ENCODE measurements at places on chromosomes 6 and 20.

DNA sequence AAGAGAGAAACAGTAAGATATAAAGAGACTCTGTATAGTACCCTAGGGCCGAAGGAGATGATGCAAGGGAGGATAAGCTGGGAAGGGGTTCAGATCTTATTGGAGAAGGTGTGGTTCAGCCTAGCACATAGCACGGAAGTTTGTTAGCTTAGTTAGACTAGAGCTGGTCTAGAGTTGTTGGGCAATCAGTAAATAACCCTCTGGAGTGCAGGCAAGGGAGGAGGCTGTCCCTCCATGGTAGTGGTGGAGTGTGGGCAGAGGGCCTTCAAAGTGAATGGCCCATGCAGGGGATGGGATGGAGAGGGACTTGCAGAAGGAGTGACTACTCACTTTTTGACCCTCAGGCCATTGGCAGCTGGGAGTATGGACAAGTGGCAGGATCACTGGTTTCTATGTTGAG, 20.0 kb downstream of the TULP4 start:
- DNase-seq: no peak

DNA sequence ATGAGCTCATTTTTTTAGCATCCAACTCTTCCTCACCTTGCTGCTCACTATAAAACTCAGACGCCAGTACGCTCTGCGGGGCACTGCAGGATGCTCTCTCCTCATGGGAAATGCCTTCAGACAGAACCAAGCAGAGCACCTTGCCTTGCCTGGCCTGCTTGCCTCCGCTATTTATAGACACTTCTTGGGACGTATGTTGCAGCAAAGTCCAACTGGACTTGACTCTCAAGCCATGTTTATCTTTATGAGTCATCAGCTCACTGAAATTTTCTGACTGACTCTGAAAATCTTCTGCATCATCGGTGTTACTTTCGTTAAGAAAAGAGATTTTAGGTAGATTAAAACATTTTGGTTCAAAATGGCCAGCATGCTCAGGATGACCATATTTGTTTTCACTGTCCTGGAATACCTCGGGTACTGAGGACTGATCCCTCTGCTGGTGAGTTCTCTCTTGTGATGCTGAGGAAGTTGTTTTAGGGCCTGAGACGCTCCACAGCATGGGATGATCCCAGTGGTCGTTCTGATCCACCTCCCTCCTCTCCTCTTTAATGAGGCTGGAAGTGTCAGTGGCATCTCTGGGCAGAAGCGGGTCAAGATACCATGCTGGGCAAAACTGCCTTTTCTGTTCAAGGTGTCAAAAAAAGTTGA, 204.5 kb downstream of the KIF16B start:
- DNase-seq: no peak

- DNase-seq: peak; percentile 28
These were observed 40.6 kb downstream of the LYRM2 start for GRCh38 chr6:89597988-89598387.

GRCh38 chr6:17099401-17100059, 2.3 kb upstream of the STMND1 start:
- DNase-seq: no peak

- peak; percentile 87 for DNase-seq
These were observed 235.2 kb downstream of the SIM1 start for GRCh38 chr6:100229512-100229911.

DNA sequence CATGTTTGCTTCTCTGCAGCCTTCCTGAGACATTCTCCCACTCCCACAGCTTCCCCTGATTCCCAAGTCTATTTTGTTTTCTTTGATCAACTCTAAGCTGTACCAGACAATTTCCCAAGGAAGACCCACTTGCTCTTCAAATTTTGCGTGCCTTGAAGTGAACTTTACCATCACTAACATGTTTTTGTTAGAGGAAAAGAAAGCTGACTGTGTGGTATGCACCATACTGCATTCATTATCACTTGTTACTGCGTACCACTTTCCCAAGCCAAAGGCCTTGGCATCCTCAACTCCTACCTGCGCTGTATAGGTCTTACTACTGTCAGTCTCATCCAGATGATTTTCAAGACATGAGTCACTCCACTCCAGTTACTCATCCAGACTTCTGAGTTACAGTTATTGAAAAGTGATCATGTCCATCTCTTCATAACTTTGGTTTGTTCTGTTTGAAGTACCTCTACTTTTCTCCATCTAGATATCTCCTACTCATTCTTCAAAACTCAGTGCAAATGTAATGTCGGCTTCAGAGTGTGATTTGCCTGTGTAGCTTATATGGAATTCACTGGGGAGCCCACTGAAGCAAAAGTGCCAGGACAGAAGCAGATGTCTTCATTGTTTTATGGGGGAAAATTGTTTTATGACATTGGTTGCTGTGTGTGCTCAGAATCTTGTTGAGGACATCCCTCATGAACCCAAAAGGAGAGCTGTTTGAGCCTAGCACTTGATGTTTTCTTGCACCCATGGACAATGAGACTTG, 5.2 kb downstream of the RPS12 start:
- no peak for DNase-seq

DNA sequence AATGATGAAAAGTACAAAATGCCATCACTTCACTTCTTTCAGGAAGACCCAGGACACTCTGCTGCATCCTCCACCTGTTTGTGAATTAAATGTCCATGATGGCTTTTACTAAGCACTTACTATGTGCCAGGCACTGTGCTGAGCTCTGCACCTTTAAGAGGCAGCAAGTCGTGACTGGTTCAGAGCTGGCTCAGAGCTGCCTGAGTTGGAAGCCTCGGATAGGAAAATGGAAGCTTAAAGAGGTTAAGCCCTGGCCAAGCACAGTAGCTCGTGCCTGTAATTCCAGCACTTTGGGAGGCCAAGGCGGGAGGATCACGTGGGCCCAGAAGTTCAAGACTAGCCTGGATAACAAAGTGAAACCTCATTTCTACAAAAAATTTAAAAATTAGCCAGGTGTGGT, 95.6 kb downstream of the SNX5 start:
- no peak for DNase-seq

DNA sequence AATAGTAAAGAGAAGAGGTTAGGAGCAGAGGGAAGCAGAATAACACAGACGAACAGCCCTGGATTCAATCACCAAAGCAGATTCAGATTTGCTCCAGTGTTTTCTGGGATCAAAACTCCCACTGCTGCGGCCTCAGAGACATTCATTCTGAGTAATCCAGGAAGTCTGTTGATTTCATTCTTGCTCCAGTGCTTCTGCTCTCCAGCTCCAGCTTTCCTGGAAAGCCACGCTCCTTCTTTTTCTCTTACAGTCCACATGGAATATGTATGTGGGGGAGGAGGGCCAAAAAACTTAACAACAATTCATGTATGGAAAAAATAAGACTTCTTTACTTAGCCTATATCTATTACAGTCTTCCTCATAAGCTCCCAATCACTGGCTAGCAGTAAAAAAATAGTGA, 26.4 kb upstream of the UST start:
- no peak for DNase-seq

- no peak for DNase-seq
These were observed 72.8 kb downstream of the RIPOR3 start for GRCh38 chr20:50618537-50618936.

GRCh38 chr6:135722679-135723078, 128.8 kb upstream of the PDE7B start:
- no peak for DNase-seq

DNA sequence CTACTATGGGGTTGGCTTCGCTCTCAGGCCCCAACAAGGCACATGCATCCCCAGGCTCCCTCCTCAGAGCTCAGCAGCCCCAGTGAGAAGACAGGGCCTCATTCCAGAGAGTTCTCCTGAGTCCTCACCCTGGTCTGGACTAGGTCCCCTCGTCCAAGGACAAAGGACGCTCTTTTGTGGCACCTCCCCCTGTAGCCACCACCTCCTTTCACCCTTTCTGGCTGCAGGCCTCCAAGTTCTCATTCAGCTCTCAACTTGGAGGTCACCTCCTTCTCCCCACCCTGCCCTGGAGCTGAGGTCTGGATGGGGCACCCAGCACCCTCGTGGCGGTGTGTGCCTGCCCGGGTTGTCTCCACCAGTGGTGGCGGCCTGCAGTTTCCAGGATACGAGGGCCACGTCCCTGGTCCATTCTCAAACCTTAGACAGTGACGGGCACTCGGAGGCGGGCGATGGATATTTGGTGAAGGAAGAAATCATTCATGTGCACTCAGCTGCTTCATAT, 2.5 kb downstream of the UNC93A start:
- DNase-seq: no peak

- DNase-seq: no peak
These were observed 134.3 kb upstream of the AHI1 start for GRCh38 chr6:135631821-135632220.

- no peak for DNase-seq
These were observed 107.9 kb upstream of the PLEKHG1 start for GRCh38 chr6:150491811-150492172.

DNA sequence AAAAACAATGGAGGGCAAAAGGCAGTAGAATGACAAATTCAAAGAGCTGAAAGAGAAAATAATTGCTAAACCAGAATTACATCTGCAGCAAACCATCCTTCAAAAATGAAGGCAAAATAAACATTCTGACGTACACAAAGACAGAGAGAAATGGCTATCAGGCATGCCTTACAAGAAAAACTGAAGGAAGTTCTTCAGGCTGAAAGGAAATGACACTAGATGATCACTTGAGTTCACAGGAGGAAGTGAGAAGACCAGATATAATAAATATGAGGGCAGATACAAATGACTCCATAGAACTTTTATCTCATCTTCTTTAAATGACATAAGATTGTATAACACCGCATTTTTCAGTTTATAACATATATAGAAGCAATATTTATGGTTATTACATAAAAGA, 30.0 kb downstream of the DZANK1 start:
- DNase-seq: no peak

- peak; percentile 24 for DNase-seq
These were observed 41.2 kb downstream of the C6orf132 start for GRCh38 chr6:42101186-42101657.

DNA sequence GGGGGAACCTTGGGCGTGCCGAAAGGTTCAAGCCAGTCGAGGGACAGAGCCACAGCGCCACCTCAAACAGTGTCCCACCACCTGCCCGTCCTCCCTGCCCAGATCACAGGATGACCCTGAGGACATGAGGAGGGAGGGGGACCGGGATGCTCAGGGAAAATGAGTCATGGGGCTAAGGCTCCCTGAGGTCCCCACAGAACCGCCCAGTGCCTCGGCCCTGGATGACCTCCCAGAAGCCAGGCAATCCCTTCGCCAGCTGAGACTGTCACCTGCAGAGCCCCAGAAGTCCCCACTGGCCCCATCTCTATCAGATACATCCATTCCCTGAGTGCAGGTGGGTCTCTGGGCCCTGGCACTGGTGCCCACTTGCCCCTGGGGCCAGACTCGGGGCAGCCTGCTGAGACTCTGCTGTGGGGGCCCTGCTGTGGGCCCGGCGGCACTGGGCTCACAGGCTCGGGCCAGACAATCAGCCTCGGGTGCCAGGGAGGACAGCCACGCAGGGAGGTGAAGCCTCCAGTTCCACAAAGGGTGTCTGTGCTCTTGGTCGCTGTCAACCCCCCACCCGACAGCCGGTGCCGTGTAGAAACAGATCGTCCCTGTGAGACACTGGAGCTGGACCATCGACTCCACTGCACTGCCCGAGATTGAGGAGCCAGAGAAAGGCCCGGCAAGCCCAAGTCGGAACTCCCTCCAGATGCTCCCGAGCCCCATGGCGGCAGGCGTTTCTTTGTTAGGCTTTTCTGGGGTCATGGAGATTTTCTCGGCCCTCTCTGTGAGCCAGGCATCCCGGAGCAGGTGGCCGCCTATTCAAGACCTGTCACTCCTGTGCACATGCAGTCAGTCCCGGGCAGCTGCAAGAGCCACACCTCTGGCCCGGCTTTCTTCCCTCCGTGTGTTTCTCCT, 26.1 kb downstream of the PXDC1 start:
- no peak for DNase-seq

DNA sequence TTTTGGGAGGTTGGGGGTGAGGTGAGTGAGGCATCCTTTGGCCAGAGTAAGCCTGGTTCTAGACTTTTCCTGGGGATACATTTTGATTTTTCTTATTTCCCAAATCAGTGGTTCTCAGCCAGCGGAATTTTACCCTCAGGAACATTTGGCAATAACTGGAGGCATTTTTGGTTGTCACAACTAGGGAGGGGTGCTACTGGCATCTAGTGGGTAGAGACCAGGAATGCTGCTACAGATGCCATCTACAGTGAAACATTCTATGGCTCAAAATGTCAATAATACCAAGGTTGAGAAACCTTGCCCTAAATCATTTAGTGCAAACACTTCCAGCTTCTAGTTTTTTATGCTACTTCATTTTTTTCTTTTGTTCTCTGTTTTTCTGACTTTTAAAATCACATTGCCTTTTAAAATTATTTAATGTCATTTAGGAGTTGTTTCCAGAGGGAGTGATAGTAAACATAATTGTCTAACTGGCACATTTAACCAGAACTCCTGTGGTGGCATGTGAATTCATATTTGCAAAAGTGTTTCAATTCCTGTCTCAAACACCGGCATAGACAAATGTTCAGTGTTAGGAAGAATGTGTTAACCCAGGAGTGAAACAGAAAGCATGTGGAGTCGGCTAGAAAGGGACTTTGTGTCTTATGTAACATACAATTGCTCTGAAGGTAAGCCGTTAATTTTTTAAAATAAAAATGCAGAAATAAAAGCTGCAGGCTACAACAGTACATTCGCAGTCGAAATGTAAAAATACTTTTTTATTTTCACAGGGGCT, 59.0 kb downstream of the QRSL1 start:
- no peak for DNase-seq

DNA sequence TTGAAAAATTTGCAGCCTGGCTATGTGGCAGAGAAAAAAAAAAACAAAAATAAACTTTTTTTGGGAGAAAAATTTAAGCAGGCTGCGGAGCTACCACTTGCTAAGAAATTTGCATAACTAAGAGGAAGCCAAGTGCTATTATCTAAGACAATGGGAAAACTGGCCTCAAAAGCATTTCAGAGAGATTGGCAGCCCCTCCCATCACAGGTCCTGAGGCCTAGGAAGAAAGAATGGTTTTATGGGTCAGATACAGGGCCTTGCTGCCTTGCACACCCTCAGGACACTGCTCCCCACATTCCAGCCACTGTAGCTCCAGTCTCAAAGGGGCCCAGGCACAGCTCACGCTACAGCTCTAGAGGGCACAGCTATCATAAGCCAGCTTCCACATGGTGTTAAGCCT, 777.9 kb downstream of the TENT5A start:
- no peak for DNase-seq

Data from NCI-H774 (cell line).